ENCODE measurements at places on chromosomes 4 and X.

DNA sequence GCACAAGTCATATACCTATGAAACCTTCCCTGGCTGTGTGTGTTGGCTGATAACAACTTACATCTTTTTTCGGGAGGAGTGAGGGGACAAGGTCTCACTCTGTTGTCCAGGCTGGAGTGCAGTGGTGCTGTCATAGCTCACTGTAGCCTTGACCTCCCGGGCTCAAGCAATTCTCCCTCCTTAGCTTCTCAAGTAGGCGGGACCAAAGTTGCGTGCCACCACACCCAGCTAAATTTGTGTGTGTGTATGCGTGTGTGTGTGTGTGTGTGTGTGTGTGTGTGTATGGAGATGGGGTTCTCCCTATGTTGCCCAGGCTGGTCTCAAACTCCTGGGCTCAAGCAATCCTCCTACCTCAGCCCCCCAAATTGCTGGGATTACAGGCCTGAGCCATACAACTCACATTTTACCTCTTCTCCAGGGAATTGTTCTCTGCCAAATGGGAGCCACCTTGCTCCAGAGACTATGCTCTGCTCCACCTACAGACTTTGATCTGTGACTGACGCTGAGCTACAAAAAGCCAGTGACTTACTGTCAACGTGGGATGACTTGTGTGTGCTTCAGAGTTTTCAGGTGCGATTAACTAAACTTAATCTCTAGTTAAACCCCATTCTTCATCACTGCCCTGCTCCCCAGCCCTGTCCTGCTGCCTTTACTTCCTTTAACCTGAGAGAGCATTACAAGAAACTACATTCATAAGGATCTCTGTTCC lies 2.0 kb upstream of the BEX4 start:
- no peak for DNase-seq

DNA sequence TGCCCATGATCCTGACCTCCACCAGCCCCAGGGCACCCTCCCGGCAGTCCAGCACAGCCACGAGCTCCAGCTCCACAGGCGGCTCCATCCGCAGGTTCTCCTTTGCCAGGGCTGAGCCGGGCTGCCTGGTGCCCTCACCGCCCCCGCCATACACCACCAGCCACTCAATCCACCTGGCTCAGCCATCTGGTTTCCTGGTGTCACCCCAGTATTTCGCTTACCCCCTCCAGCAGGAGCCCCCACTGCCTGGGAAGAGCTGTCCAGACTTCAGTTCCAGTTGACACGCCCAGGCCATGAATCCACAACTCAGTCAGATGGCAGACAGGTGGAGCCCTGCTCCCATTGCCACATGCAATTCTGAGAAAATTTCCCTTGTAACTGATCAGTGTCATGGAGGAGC lies 3.9 kb downstream of the SHISA3 start:
- no peak for DNase-seq

DNA sequence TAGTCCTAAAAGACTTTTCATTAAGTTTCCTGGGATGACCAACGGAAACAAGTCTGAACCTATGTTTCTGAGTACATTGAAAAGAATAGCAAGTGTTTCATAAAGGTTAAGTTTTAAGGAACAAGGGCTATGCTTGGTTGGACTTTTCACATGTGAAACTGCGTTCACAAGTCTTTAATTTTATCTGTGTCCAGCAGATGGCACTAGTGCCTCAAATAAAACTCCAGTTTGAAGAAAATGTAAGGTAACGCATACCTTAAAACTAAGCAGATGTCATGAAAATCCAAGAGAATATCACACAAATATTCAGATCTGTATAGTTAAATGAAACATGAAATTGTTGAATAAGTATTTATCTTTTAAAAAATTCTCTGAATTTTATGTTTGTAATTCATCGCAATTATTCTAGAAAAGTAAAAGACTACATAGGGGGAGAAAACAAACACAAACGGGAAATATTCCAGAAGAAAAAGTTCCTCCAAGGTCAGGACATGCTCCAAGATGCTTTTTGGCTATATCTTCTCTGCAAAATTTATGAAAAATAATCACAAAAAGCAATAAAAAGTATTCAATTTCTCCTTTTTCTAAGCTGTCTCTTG lies 89.6 kb upstream of the MAD2L1 start:
- peak; percentile 33 for DNase-seq

GRCh38 chr4:25767877-25768725 lies 94.7 kb downstream of the SEL1L3 start:
- DNase-seq, result peak; percentile 46

GRCh38 chr4:75908555-75908954 lies 6.3 kb upstream of the PPEF2 start:
- no peak for DNase-seq

DNA sequence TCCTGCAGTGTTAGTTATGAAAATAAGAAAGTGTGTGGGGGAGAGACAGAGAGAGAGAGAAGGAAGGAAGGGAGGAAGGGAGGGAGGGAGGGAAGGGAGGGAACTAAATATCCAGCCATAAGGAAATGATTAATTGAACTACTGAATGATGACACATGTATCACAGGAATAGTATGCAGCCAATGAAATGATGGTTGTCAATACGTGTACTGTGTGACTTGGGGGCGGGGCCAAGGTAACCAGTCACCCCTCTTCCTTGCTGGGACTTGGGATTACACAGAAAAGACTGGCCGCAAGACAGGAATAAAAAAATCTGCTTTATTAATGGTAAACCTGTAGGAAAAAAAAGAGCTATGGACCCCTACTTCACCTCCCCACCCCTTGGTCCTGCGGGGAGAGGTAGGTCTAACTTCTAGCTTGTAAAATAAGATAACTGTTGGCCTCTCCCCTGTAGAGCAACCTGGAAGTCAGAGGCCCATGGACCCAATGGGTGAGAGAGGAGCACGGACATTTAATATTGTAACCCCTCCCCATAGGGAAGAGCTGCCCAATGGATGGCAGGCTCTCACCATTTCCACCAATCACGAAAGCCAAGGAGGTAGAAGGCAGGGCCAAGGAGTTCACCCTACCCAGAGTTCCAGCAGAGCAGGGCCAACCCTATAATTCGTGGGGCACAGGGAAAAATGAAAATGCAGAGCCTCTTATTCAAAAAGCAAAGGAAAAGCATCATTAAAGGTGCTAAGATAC lies 7.4 kb downstream of the PPP2R2C start:
- DNase-seq, result no peak

DNA sequence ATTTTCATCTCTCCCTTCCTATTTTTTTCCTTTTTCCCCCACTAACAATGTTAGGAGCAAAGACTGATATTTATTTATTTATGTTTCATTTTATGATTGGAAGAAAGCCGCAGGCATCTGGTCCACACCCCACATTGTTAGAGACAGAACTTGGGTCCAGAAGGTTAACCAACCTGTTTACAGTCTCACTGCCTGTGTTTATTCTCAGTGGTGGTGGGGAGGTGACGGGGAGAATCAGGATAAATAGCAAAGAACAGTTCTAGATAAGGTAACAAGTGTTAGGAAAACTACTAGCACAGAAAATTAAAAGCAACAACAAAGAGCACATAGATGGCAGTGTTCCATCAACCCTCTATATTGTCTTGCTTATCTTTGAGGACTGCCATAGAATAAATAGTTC lies 301.7 kb upstream of the DIPK2B start:
- no peak for DNase-seq

- DNase-seq, result no peak
These were observed 522.6 kb downstream of the IL15 start for GRCh38 chr4:142158980-142159379.

DNA sequence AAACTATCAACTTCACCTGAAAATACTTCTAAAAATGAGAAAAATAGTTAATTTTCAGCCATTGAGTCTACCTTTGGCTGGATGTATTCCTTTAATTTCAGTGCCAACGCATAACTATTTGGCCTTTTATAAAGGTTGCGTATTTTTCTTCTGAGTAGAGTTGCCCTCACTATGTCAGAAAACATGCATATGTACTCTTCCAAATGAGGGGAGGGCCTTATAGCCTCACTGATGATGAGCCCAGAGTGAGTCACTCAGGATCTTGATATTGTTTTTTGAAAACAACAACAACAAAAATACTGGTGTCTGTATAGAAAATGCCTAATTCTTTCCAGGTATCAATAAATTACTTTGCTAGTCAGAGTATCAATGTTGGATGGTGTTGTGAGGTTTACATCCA lies 349.3 kb downstream of the FBXO8 start:
- DNase-seq, result no peak

GRCh38 chrX:65706041-65706828 lies 38.8 kb downstream of the MSN start:
- no peak for DNase-seq

- DNase-seq, result peak; percentile 49
These were observed 1.0 kb upstream of the GRPEL1 start for GRCh38 chr4:7068883-7069282.

DNA sequence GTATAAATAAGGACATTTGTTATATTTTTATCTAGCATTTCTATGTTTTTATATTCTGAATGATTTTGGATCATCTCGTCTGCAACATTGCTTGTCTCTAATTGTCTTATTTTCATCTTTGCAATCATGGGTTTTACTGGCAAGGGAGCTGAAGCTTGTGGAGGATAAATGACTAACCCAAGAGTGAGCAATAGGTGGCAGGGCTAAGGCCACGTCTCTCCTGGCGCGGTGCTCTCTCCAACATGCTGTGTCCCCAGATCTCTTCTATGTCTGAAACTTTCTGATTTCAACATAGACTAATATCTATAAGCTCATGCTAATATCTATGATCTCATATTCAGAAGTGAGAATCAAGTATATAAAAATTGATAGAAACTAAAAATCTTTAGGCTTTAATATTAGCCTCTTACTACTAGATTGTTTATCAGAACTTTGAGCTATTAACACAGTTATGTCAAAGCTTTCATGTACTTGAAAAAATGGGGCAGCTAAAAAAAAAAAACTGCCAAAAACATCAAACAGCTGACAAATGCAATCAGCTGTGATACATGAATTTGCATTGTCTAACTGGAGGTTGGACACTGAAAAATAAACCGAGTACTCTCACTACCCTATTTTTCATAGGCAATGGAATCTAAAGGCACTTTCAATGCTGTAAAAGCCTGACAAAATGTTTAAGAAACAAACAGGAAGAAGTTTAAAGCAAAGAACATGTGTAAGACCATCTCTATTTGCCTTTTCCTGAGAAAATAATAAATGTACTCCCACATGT lies 169.2 kb downstream of the TMA16 start:
- no peak for DNase-seq

All from NCI-H526 (cell line).